Right renal cortex interstitium (tissue), 3 donors: ENCODE measurements at places on chromosomes 7 and 10. TPM values are rescaled to one million over a fixed set of nuclear protein-coding genes. Genes with fewer than 3 reads are reported as not detected.
A peak's percentile ranks its signal among the peaks of the same experiment; 100 is the strongest.

- DNase-seq: no peak
These were observed 68.7 kb upstream of the SP4 start for GRCh38 chr7:21359163-21359562.

DNA sequence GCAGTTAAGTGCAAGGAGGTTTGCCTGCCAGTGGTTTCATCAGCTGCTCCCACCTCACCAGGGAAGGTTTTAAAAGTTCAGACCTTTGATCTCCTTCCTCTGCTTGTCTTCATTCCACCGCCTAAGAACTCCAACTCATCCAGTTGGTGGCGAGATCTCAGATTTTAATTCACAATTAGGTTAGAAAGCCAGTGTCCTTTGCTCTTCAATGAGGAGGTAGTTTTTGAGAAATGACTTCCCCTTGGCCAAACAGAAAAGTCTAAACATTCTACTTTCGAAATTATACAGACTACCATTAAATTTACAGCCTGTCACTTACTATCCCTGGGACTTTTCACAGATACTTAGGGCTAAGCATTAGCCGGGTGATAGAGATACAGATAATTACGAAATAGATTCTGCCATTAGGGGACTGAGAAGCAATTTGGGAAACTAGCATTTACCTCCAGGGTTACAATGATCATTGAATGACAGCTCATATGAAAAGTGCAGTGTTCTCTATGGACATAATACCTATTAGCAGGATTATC lies 513.4 kb upstream of the GHITM start:
- no peak for DNase-seq

GRCh38 chr10:58837826-58838225 lies 325.2 kb downstream of the BICC1 start:
- DNase-seq: no peak

GRCh38 chr7:12386313-12386740 lies 17.3 kb downstream of the VWDE start:
- no peak for DNase-seq

DNA sequence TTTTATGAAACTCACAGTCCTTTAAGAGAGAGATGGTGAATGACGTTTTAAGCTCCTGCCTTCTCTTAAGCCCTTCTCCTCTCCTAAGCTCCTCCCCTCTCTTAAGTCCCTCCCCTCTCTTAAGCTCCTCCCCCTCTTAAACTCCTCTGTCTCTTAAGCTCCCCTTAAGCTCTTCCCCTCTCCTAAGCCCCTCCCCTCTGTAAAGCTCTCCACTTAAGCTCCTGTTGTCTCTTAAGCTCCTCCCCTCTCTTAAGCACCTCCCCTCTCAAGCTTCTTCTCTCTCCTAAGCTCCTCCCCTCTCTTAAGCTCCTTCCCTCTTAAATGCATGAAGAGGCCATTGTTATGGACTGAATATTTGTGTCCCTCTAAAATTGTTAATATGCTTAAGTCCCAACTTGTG lies 1180.6 kb upstream of the AUTS2 start:
- no peak for DNase-seq

DNA sequence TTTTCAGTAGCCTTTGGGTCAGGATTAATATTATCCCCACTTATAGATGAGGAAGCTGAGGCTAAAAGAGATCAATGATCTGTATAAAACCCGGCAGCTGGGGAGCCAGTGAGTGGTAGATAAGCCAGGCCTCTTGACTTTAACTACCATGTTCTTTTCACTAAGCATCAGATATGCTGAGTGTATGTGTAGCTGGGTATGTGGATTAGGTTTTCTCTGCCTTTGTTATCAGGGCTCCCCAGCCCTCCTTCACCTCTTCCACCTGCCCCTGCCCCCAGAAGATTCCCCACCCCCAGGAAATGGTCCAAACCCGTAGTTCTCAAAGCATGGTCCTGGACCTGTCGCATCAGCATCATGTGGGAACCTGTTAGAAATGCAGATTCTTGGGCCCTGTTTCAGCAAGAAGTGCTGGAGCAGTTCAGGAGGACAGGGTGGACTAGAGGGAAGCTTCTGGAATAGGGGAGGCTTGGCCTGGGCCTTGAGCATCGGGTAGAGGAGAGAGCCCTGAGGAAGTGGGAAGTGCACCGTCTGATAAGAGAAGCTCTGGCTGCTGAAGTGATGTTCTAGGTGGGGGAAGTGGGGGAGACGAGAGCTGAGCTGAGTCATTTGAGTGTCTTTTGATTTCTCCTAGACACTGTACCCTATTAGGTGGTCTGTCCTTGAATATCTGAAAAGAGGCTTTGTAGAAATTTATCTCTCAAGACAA lies 101.3 kb downstream of the HIF1AN start:
- DNase-seq: no peak

GRCh38 chr10:132810141-132810806 lies 24.3 kb upstream of the NKX6-2 start:
- DNase-seq: no peak

GRCh38 chr10:57260175-57260574 lies 899.1 kb upstream of the ZWINT start:
- DNase-seq: no peak

- peak; percentile 51 for DNase-seq
These were observed at the start of gene PCBD1 for GRCh38 chr10:70887804-70888800. PCBD1 (minus strand) TSS chr10:70888565; CDS start chr10:70888533, 32 bp downstream.

- DNase-seq: no peak
These were observed 60.3 kb upstream of the CFAP46 start for GRCh38 chr10:133002685-133003084.

DNA sequence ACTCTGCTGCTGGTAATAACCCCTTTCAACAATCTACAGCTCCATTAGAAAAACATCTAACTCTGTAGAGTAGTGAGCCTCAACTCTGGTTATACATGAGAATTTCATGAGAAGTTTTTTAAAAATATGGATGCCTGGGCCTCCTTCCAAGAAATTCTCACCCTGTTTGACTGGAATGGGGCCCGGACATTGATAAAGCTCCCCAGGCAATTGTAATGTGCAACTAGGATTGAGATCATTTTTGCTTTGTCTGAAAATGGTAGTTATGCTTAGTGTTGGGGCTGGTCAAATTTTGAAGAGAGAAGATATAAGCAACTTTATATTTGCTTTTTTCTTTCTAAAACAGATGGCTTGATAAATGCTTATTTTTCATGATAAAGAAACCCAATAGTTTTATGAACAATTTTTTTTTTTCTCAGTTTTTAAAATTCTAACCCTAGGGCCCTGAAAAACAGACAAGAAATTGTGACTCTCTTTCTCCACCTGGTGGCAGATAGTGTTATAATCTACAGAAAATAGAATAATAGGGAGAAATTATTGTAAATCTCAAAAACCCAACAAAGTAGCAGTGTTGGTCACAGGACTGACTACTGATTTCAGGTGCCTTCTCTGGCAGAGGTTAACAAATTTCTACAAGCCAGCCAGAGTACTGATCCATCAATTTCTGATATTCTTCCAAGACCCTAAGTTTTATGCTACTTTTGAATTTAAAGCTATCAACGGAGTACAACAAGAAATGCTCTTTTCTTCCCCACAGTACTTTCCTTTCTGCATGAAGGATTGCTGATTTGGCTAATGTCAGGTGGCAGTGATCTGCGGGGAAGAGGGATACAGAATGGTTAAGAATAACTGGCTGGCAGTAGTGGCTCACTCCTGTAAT lies 174.8 kb downstream of the DKK1 start:
- peak; percentile 14 for DNase-seq

DNA sequence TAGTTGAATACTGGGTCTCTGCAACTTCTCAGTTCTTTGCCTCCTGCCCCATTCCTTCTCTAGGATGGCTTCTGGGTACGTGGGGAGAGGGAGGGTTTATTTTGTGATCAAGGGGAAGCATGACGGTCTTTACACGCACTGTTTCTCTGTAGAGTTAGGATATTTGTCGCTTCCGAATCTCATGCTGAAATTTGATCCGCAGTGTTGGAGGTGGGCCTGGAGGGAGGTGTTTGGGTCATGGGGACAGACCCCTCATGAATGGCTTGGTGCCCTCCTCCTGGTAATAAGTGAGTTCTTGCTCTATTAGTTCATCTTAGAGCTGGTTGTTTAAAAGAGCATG lies 311.2 kb downstream of the GALNT17 start:
- DNase-seq: no peak

Gene ACBD7
- polyA plus RNA-seq: 5.8 TPM

Gene SLC18A3
- not detected for polyA plus RNA-seq
